NCI-H2081 (cell line): ENCODE measurements at places on chromosomes 2 and 18.

DNA sequence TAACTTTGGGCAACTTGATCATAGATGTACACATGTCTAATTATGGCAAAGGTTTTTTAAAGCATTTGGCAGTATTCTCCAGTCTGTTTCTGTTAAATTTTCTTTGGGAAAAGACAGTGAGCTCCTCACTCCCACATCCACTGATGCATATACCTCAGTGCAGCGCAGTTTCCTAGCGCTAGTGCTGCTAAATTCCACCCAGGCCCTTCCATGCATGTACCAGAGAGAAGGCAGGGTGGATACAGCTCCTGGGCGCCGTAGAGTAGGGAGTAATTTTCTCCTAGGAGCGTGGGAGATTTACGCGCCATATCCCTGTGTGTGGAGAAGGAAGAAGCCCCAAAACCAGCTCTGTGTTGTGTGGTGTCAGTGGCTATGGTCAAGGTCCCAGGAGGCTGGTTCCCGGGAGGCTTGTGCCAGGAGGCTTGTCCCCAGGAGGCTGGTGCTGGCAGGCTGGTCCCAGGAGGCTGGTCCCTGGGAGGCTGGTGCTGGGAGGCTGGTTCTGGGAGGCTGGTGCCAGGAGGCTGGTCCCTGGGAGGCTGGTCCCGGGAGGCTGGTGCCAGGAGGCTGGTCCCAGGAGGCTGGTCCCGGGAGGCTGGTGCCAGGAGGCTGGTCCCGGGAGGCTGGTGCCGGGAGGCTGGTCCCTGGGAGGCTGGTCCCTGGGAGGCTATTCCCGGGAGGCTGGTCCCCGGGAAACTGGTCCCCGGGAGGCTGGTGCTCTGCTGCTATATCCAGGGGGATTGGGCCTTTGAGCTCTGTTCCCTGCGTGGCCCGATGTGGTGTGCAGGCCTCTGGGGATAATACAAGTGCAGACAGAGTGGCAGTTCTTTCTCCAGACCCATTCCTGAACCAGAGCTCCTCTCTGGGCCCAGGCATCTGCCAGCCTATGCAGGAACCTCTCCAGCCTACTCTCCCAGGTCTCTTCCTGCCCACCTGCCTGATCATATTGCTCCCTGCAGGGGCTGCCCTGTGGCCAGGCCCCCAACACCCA, 161.2 kb downstream of the SEPTIN10 start:
- DNase-seq = no peak

- no peak for DNase-seq
Observed at GRCh38 chr2:10964052-10964790, 52.5 kb downstream of the KCNF1 start.

DNA sequence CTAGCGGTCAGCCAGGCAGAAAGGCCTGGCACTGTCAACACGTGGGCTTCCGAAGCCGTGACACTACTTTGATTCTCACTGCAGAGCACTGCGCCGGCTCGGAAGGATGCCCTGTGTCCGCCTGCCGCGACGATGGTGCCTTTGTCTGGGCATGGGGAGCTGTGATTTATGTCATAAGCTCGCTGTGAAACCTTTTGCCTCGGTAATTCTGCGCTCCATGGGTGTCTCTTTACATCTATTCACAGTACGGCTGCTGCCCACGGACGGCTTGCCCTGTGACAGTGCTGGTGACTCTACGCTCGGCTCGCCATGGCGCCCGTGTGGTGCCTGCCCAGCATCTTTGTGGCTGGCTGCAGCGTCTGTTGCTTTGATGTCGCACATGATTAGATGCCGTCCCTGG, 43.1 kb upstream of the GBX2 start:
- no peak for DNase-seq

- DNase-seq = no peak
Observed at GRCh38 chr2:86263956-86264355, 64.7 kb downstream of the MRPL35 start.

GRCh38 chr2:188327518-188328213, 36.0 kb downstream of the GULP1 start:
- no peak for DNase-seq

GRCh38 chr2:55155764-55156281, 76.3 kb downstream of the CLHC1 start:
- DNase-seq = no peak

- no peak for DNase-seq
Observed at GRCh38 chr18:58156516-58156915, 112.5 kb downstream of the NEDD4L start.

- no peak for DNase-seq
Observed at GRCh38 chr18:42287047-42287446, 332.0 kb downstream of the PIK3C3 start.

DNA sequence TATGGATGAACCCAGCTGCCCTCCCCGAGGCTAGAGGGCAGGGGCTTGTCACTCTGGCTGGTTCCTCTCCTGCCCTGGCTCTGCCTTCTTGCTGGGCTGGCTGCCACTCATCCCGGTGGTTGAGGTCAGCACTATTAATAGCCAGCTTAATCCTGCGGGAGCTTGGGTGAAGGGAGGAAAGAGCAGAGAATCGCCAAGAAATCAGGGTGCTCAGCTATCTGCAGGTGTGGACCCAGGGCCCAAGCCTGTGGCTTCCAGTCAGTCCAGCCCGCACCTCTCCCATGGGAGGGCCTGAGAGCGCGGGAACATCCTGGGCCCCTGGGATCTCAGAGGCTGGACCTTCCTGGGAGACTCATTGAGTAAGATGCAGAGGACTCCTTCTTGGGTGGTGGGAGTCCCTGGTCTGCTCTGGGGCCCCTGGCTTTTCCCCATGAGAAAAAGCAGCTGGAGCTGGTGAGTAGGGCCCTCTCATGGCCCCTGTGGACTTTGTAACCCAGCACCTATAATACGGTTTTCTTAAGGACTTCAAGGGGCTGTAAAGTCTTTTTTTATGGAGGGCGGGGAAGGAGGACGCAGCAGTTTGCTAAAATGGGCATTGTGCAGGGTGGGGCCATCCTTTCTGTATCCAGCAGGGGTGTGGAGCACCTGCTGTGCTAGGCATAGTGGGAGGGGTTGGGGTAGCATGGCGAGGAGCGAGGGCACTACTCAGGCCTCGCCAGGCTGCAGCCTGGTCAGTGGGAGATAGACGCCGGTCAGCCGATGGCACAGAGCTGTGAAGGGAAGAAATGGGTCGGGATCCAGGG, 27.4 kb upstream of the CNNM3 start:
- no peak for DNase-seq

DNA sequence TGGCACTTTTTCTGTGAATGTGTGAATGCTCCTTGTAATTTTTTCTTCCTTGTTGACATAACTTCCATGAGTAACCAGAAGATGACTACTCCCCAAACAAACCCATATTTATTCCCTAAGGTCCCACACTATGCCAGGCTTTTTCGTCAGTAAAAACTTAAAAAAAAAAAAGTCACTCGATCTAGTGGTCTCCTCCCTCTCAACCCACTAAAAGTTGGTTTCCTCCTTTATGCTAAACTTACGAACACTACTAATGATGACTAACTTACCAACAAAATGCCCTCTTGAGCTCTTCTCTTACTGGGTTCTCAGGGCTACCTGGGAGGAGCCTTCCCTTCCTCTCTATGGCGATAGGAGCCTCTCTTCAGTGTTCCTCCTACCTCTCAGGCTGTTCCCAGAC, 18.2 kb downstream of the ACVR1 start:
- no peak for DNase-seq

- no peak for DNase-seq
Observed at GRCh38 chr2:71727562-71727961, 274.2 kb downstream of the DYSF start.

GRCh38 chr2:88187038-88187676, 17.0 kb downstream of the THNSL2 start:
- peak; percentile 74 for DNase-seq

GRCh38 chr2:240963065-240963867, 35.2 kb upstream of the SNED1 start:
- no peak for DNase-seq

GRCh38 chr18:12246849-12247808, 7.0 kb upstream of the CIDEA start:
- no peak for DNase-seq

- no peak for DNase-seq
Observed at GRCh38 chr2:241310917-241311566, 4.4 kb downstream of the HDLBP start.

GRCh38 chr2:146927080-146927711, 917.6 kb upstream of the ACVR2A start:
- DNase-seq = peak; percentile 45

DNA sequence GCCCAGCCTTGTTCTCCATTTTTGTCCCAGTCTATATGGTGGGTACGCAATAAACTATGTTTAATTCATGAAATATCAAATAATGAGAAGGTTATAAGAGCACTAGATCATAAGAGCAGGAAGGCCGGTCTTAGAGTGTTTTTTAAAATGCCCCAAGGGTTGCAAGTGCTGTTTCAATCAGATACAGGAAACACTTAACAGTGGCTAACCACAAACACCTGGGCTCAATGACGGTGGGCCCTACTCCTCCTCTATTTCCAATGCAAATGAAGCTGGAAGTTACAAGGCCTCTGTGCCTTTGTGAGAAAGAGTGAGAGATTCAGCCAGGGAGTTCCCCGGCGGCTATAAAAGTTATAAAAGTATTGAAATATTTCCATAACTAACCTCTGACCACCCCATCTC, 18.9 kb upstream of the WDR33 start:
- no peak for DNase-seq

GRCh38 chr2:67930156-67930555, 132.6 kb downstream of the C1D start:
- no peak for DNase-seq

GRCh38 chr2:28225473-28226080, 167.1 kb upstream of the FOSL2 start:
- DNase-seq = no peak

DNA sequence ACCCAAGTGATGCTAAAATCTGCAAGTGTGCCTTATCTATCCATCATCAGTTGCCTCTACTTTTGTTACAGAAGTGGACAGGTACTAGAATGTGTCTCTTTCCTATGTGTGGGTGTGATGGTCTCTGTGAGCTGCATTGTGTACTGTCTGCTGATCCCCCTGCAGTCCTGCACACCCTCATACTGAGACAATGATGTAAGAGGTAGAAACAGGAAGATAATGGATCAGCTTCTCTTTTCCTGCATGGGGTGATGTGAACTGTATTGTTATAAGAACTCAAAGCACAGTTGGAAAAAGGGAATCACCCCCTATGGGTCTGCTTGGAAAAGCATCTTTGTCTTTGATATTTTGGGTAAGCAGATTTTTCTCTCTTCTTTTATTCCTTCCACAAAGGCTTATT, 537.6 kb upstream of the CDH2 start:
- no peak for DNase-seq

- DNase-seq = no peak
Observed at GRCh38 chr18:59675346-59675745, 21.9 kb downstream of the CCBE1 start.

DNA sequence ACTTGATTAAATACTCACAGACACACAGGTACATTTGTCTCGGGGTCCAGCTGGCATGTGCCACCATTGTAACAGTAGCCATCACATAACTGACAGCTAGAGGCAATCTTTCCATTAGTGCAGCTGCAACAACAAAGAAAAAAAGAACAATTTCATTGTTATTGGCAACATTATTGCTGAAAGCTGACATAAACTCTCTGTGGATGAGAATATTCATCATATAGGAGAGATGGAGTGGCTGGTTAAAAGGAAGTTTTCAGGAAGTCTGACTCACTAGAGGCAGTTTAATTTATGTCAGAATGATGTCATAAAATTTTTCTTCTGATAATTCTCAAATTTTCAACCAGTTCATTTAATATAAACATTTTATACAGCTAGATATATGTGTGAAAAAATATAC, 1490.0 kb upstream of the NXPH2 start:
- no peak for DNase-seq

DNA sequence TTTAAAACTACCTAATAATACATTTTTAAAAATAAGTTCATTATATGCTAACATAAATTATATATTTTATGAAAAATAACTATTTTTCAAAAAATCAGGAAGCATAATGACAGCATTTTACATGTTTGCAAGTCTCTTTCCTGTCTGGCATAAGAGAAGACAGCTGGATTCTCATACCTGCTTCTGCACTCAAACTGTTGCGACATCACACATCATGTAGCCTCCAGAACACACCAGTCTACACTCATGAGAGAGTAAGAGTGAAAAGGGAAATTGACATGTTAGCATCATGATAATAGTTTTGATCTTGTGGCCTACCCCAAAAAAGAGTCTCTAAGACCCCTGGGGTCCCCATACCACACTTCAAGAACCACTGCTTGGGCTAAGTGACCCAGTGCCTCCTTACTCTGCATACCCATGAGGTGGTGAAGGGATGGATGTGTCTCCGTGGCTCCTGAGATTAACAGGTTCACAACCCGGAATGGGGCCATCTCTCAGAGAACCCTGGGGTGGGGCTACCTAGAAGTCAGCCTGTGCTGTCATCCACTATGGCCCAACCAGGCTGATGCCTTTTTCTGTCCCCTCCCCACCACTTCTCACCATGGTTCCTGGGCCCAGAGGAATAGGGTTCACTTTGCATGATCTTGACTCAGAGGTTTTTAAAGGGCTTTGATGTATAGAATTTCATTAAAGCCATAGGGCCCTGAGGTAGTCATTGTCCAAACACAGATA, 102.6 kb upstream of the DAPL1 start:
- no peak for DNase-seq

- no peak for DNase-seq
Observed at GRCh38 chr18:28820353-28820752, 643.4 kb upstream of the CDH2 start.

DNA sequence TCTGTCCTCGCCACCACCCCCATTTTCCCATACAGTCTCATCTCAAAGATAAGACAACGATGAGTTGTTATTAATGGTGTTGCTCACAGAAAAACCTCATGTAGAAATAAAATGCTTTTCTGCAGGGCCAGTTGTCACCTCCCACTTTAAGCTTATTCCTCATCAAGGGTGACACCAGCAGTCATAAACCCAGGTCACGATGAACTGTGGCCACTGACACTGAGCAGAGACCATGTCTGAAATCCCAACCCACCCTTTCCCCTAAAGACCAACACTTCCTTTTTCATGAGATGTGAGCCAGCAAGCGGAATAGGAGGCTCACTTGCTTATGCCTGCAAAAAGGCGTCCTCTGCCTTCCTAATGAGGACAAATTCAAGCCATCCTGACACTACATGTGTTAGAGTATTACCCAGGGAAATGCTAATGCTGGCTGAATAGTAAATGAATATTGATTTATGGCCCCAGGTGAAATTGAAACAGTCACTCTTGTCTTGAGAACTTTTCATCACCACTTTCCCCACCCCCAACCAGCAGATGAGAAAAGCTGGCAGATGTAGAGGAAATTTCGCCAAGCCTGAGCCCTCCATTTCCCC, 228.4 kb downstream of the MGAT5 start:
- DNase-seq = no peak

- no peak for DNase-seq
Observed at GRCh38 chr18:46252759-46253158, 148.6 kb downstream of the HAUS1 start.

DNA sequence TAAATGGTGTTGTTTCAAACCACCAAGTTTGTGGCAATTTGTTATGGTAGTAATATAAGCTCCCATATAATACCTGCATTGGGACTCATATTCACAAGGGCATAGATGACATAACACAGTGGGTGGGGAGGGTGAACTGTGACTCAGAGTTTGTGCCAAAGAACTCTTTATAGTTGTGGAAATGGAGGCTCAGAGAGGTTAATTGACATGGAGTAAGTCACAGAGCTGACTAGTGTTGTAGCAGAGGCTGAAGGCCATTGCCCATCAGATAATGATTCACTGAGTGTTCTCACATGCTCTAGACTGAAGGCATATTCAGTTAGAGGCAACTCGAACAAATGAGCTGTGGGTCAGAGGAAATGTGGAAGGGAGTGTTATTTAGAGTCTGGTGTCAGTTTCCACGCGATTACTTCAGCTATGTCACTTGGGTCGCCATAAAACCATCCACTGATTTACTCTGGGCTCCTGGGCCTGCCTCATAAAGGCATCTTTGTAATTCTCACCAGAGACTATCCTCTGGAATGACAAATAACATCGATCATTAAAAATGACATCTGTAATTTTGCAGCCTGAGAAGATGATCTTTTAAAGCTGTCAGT, 264.7 kb downstream of the CCDC85A start:
- no peak for DNase-seq
